ENCODE measurements at places on chromosomes 5 and 9. TPM values are rescaled to one million over a fixed set of nuclear protein-coding genes. Genes with fewer than 3 reads are reported as not detected.

ORM2 gene
- not detected for polyA plus RNA-seq

SPATA31E1 gene
- not detected for polyA plus RNA-seq

NCS1 gene
- 25.1 TPM for polyA plus RNA-seq

SOWAHA gene
- 3.9 TPM for polyA plus RNA-seq

FOXD4L6 gene
- polyA plus RNA-seq: not detected
